ENCODE measurements at places on chromosomes 11 and 22. TPM values are rescaled to one million over a fixed set of nuclear protein-coding genes. Genes with fewer than 3 reads are reported as not detected.

CHRM1 gene
- total RNA-seq = not detected

IFITM10 gene
- total RNA-seq = 0.14 TPM

PRODH gene
- total RNA-seq = 0.94 TPM

ARHGEF17 gene
- total RNA-seq = 0.09 TPM

ST14 gene
- total RNA-seq = 0.14 TPM

RIMBP3B gene
- total RNA-seq = not detected
